Pancreas (tissue), 10 donors: ENCODE measurements at places on chromosomes 1 and 21.

- DNase-seq = no peak
These were observed 21.9 kb upstream of the PLEKHG5 start for GRCh38 chr1:6513320-6513801.

DNA sequence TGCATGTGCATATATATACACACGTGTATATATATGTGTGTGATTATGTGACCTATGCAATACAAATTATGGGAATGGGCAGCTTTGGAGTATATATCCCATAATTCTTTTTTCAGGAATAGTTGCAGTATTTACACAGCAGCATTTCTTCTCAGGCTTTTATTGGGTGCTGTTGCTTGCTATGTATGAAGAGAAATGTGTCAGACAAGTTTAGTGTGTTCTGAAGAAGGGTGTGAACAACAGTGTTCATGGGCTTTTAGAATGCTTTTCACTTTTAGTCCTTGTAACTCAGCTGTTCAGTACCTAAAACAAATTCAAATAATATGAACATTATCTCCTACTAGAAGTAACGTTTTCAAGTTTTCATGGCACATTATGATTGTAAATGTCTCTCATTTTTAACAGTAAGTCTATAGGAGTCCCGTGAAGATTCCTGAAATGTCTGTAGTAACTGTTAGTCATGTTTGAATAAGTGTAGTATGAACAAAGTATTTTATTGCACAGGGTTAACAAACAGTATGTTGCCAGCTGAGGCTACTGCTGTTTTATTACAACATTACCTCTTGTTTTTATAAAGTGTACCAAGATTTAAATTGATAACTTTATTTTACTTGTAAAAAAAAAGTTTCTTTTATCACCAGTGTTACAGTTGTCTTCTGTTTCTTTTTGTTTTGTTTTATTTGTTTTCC lies 42.5 kb downstream of the TMED5 start:
- DNase-seq = no peak

GRCh38 chr21:45593162-45594022 lies 50.1 kb upstream of the PCBP3 start:
- no peak for DNase-seq

GRCh38 chr1:200681231-200681630 lies 11.5 kb upstream of the DDX59 start:
- no peak for DNase-seq

- no peak for DNase-seq
These were observed 661 bp upstream of the OSCP1 start for GRCh38 chr1:36450919-36451305.

GRCh38 chr1:246932366-246932700 lies 585 bp upstream of the AHCTF1 start:
- no peak for DNase-seq

- no peak for DNase-seq
These were observed 14.3 kb upstream of the FAM131C start for GRCh38 chr1:16087733-16088132.

DNA sequence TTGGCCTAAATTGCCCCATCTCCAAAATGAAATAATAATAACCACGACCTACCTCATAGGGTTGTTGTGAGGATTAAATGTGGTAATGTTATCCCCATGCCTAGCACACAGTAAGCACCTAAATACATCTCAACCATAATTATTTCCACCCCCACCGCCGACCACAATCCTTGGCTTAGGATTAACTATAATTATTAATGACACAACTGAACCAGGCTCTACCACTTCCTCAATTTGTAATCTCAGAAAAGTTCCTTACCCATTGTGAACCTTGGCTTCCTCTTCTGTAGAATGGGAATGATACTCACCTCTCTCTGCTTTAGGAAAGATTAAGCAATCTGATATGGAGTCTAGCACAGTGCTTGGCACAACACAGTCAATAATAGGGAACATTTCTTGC lies 44.3 kb upstream of the TACSTD2 start:
- DNase-seq = no peak

GRCh38 chr1:199553104-199553503 lies 474.4 kb upstream of the NR5A2 start:
- no peak for DNase-seq

DNA sequence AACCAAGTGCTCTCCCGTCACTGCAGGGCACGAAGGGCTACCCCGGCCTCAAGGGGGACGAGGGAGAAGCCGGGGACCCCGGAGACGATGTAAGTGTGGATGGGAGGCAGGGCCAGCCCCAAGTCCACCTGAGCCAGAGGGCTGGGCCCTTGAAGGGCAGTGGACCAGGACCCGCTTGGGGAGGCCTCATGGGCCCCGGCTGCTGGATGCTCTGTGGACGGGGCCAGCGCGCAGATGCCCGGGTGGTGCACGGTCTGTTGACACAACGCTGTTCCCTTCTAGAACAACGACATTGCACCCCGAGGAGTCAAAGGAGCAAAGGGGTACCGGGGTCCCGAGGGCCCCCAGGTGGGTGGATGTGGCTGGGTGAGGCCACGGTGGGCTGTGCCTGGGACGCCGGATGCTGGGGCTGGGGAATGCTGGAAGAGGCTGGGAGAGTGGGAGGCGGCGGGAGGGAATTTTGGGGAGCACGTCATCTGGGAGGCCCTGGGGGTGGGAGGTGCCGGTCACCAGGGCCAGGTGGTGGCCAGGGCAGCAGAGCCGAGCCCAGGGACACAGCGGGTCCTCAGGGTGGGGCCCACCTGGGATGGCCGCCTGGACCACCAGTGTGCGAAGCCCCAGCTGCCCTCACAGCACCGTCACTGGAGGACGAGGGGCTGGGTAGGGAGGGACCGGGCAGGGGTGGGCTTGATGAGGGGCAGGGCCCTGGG lies 17.5 kb downstream of the COL6A1 start:
- peak; percentile 68 for DNase-seq

- DNase-seq = no peak
These were observed 503.2 kb upstream of the CAMK1G start for GRCh38 chr1:209080170-209080781.

DNA sequence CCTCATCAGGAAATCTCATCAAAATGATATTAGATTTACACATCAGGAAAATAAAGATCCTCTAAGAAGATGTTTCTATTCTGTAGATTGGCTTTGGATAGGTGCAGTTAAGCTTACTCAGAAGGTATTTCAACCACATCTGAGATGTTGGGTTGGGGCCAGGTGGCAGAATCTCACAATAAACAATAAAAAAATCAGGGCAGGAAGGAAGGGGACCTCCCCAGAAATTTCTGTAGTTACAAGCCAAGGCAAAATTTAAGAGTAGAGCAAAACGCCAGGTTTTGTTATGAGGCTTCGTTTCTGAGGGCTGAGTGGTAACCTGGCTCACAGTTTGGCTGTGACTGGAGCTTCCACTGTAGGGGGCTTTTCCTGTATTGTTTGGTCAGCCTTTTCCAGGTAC lies 84.8 kb downstream of the HUNK start:
- DNase-seq = no peak

DNA sequence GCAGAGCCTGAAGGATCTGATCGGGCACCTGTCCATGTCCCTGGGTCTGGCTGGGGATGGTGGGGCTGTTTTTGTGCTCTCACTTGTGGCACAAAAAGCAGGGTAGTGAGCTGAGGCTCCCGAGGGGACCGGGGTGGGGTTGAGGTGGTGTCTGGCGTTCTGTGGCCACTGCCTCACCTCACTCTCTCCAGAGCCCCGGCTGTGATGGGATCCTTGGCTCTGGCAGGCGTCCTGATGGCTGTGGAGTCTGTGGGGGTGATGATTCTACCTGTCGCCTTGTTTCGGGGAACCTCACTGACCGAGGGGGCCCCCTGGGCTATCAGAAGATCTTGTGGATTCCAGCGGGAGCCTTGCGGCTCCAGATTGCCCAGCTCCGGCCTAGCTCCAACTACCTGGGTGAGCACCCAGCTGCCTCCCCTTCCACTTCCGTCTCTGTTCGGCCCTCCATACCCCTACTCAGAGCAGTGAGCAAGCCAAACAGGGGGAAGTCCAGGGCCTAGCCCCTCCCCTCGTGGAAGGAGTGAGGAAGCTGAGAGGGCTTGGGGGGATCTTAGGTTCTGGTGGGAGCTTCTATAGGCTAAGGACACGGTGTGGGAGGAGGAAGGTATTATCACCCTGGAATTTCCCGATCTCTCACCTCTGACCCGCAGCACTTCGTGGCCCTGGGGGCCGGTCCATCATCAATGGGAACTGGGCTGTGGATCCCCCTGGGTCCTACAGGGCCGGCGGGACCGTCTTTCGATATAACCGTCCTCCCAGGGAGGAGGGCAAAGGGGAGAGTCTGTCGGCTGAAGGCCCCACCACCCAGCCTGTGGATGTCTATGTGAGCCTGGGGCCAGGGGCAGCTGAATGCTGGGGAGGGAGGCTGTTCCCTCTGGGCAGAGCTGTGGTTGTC lies 7.0 kb downstream of the ADAMTSL4 start:
- DNase-seq = no peak

GRCh38 chr1:193060406-193060805 lies 994 bp downstream of the RO60 start:
- DNase-seq = no peak

DNA sequence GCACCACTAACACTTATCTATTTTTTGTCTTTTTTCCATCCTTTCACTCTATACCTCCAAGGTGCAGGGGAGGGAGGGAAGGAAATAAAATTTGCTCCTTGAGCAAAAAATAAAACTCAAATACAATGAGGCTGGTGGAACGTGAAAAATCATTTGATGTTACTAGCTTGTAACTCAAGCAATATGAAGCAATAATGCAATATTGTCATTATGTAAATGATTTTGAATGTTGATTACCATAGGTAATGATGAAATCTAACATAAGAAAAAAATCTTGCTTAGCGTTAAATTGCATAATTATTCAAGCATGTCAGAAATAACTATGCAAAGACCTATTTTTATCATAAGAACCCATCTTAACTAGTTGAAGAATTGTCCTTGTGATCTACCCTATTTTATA lies 277.7 kb downstream of the KCTD3 start:
- no peak for DNase-seq

DNA sequence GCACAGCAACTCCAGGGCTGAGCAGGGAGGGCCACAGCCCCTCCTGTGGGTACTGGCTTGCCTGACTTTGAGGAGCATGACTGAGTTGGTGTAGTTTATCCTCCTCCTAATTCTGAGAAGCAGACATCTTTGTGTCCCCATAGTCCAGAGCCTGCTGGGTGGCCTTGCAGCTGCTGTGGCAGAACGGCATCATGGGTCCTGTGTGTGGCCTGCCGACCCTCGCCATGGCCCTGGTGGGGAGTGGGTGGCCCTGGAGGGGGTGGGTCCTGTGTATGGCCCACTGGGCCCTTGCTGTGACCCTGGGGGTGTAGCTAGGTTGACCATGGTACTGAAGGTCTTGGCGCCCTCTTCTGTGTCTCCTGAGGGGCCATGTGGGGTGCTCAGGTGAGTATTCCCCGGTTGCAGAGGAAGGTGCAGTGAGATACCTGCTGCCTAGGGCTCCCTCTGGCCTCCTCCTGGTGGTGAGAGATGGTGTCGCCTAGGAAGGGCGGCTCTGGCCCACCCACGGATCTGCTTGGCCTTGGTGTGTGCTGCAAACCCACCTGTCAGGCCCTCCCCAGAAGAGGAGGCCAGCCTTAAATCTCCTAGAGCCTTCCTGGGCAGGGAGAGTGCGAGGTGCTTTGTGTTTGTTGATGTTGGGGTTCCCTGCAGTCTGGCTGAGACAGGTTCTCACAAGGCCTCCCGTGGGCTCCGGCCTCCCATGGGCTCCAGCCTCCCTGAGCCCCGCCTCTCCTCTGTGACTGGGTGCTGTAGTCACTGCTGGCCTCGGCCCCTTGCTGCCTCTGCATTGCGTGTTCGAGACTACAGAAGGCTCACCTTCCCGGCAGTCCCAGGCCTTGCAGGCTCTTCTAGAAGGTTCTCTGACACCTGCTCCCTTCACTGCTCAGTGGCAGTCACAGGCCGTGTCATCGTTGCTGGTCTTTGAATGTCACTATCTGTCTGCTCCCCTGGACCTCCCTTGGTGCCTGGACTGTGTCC lies 7.8 kb downstream of the SNAP47 start:
- no peak for DNase-seq

- DNase-seq = no peak
These were observed 421.3 kb downstream of the NEGR1 start for GRCh38 chr1:71861022-71861421.

- DNase-seq = peak; percentile 15
These were observed 4.7 kb downstream of the PRDM16 start for GRCh38 chr1:3073489-3074296.

DNA sequence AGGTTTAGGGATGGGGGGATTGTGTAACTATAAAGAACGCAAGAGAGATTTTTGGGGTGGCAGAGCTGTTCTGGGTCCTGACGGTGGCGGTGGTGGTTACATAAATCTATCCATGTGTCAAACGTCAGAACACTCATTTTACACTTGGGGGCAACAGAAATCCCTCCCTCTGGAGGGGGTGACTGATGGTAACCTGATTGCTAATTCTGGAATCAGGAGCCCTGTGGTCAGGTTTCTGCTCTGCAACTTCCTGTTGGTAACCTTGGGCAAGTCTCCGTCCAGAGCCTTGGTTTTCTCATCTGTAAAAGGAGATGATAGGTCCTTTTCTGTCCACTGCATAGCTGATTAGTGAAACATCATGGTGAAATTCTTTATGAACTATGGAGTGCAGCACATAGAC lies 40.9 kb downstream of the ALPL start:
- no peak for DNase-seq

DNA sequence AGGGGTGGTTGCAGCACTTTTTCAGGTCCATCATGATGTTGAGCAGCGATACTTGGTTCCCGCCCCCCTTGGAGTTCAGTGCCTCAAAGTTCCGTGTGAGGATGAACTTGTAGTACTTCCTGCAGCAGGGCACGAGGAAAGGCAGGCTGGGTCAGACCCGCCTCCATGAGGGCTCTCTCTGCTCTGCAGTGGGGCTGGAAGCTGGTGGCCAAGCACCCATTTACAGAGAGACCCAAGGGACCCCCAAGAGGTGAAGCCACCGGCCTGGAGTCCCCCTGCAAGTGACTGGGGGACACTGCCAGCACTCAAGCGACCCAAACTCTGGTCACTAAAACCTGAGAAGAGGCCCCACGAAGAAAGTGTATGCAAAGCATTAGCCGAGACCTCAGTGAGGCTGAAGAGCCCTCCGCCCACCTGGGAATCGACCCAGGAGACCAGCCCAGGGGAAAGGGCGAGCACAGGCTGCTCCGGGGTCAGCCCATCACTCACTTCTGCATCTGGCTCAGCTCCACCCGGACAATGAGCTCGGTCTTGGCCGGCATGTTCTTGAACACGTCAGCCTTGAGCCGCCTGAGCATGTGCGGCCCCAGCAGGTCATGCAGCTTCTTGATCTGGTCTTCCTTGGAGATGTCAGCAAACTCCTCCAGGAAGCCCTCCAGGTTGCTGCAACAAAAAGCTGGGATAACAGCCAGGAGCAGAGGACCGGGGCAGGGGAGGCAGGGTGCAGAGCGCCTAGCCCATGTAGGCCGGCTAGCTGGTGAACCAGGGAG lies 45.2 kb downstream of the CHD5 start:
- DNase-seq = no peak

- peak; percentile 24 for DNase-seq
These were observed 755 bp upstream of the THRAP3 start for GRCh38 chr1:36223381-36223995.

DNA sequence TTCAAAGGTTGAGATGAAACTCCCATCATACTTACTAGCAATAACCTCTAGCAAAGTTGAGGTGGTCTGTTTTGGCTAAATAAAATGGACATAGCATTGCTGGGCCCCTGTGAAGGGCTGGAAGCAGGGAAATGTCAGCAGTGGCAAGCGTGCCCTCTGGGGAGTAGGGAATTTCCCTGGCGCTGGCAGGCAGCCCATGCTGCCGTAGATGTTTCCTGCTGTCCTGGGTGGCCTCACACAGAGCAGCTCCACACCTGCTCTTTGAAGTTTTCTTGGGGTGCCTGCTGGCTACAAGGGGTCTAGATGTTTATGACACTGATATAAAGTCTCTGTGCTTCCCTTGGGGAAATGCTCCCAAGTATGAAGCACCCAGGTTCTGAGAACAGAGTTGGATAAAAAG lies 30.2 kb downstream of the ADARB1 start:
- DNase-seq = peak; percentile 74
